ENCODE measurements at places on chromosomes 16 and 17. TPM values are rescaled to one million over a fixed set of nuclear protein-coding genes. Genes with fewer than 3 reads are reported as not detected.

Gene ALDH3A1
- polyA plus RNA-seq: 0.14 TPM

Gene PRSS21
- 0.28 TPM for polyA plus RNA-seq

Gene CA7
- polyA plus RNA-seq: not detected

Gene ABCC6
- polyA plus RNA-seq: 1.3 TPM

Gene PROCA1
- 3.1 TPM for polyA plus RNA-seq

Gene SPNS2
- 7.1 TPM for polyA plus RNA-seq

Gene KRTAP17-1
- not detected for polyA plus RNA-seq

Gene PPM1E
- polyA plus RNA-seq: 1.3 TPM

Gene BCL6B
- polyA plus RNA-seq: 19.3 TPM

Gene TBC1D3C
- not detected for polyA plus RNA-seq

All from forelimb muscle (tissue), 1 donor.